ENCODE measurements at places on chromosomes 1 and 21.
A peak's percentile ranks its signal among the peaks of the same experiment; 100 is the strongest.

DNA sequence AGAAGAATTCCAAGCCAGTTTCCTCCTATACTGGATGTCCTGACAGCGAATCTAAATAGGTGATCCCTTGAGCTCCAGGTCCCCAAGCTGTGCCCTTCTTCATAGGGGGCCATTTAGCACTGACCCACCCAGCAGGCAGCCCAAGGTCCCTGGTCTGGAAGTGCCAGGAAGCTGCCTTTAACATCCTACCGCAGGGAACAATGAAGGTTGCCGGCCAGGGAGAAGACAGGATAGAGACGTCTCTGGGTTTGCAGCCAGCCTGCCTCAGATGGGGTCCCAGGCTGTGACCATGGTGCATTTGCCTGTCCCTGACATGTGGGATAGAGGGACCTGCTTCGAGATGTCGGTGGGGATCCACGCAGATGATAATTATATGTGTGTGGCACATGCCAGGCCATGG lies 2.7 kb upstream of the RIPK4 start:
- DNase-seq = no peak

- peak; percentile 23 for DNase-seq
Observed at GRCh38 chr1:245512181-245512888, 357.6 kb downstream of the KIF26B start.

DNA sequence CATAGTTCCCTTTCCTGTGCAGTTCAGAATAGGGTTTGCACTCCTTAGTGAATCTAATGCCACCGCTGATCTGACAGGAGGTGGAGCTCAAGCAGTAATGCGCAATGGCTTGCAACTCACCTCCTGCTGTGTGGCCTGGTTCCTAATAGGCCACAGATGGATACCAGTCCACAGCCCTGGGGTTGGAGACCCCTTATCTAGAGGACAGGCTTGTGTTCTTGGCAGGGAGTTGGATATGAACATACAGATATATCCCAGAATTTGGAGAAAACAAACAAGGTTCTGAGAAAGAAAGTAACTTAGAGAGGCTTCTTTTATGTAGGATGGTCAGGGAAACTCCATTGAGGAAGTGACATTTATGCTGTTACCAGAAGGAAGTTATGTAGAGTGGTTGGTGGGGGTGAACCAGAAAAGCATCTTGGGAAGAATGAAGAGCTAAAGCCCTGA lies 5.1 kb upstream of the PTPRC start:
- DNase-seq = no peak

DNA sequence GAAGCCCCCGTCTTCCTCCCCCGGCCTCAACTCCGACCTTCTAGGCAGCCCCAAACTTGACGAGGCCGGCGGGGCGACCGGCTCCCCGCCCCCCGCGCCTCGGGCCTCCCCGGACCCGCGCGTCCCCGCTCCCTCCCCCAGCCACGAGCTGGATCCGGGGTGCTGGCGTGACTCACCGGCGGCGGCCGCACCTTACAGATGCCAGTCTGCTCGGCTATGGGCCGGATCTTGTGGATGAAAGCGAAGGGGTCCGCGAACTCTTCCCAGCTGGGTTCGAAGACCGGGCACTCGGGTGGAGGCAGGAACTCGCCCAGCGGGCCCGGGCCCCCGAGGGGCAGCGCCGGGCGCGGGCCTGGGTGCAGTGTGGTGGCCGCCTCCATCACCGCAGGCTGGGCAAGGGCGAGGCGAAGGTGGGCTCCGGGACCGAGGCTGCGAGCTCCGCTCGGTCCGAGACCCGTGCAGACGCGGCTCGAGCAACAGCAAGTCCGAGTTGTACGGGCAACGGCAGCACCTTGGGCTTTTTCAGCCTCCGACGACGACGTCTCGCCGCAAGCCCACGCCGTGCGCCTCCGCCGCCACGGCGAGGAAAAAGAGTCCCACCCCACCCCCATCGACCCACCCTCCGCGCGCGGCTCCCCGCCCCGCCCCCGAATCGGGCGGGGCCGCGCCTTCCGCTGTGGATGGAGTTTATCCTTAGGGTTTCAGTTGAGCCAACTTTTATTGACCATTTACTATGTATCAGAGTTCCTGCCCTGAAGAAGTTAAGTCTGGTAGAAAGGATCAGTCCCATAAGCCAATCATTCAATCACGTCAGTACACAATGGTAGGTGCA lies at the start of gene KDM5B:
TSS of gene KDM5B (minus strand) at position 496 of the 832 bp plus-strand sequence. CDS start at position 380, 116 bp downstream.
- DNase-seq = peak; percentile 81

DNA sequence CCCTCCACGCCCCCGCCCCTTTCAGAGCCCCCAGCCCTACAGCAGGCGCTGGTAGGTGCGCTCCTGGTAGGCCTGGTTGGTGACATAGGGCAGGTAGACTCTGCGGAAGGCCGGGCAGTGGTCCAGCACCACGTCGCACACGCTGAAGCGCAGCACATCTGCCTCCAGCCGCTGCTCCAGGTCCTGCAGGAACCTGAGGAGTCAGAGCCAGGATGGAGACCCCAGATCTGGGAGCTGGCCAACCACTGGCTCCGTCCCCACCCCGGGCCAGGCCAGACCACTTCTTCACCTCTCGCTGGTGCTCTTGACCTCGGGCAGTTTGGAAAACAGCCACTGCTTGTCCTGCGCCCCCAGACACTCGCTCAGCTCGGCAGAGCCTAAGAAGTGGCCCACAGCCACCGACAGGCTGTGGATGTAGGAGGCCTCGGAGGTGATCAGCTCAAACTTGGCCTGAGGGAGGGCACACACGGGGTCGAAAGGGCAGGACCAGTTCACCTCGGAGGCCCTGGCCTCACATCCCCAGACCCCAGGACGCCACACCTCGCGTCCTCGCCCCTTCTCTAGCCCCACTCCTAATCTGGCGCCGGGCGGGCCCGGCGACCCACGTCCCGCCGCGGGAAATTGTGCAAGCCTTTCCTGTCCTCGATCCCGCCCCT lies 6.4 kb downstream of the ARHGEF19 start:
- DNase-seq = no peak

- peak; percentile 33 for DNase-seq
Observed at GRCh38 chr1:186435336-186435735, 25.6 kb downstream of the PDC start.

GRCh38 chr1:49351768-49352167 lies 575.1 kb upstream of the BEND5 start:
- peak; percentile 72 for DNase-seq

- DNase-seq = no peak
Observed at GRCh38 chr1:117416004-117416403, 48.8 kb downstream of the MAN1A2 start.
